Non-pigmented ciliary epithelial cell (primary cell): ENCODE measurements at places on chromosomes 4 and X.

DNA sequence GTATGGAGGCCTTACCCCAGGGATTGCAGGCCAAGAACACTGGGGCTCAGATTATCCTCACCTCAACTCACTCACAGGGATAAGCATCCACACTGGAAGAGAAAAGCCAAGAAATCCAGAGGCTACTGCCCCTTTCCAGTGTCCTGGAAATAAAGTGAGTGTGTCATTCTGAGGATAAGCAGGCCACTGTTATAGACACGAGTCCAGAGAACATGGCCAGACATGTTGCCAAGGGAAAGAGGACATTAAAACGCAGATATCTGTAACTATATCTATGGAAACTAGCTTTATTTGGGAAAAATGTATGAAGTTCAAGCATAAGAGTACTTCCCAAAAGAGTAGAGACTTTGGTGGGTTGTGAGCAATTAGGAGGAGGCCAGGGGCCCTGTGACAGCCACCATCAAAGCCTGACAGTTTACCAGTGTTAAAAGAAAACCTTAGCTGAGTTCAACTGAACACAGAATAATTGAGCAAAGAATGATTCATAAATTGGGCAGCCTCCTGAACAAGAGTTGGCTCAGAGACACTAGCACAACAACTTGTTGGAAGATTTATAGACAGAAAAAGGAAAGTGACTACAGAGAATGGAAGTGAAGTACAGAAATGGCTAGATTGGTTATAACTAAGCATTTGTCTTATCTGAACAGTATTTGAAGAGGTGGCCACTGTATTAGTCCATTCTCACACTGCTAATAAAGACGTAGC lies 1222.2 kb downstream of the STIM2 start:
- no peak for DNase-seq

- DNase-seq: no peak
These were observed 868.0 kb downstream of the RPA4 start for GRCh38 chrX:97751735-97752134.

DNA sequence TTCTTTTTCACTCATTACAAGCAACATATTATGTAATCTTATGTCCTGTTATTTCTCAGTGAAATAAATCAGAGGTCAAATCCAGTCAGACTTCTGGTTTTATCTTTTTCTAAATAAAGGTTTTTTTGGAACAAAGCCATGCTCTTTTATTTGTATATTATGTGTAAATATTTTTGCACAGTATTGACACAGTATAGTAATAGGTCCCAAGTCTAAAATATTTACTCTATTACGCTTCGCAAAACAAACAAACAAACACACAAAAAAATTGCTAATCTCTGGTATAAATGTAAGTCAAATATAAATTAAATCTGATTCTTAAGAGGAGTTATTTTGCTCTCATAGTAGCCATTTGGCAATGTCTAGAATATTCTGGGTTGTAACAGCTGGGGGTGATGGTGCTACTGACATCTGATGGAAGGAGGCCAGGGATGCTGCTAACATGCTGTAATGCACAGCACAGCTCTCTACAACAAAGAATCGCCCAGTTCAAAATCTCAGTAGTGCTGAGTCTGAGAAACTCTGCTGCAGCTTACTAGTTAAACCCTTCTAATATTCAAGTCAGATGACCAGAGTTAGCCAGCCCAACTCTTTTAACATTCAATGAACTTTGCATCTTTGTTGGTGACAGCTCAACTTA lies 602.1 kb downstream of the RAB28 start:
- no peak for DNase-seq

DNA sequence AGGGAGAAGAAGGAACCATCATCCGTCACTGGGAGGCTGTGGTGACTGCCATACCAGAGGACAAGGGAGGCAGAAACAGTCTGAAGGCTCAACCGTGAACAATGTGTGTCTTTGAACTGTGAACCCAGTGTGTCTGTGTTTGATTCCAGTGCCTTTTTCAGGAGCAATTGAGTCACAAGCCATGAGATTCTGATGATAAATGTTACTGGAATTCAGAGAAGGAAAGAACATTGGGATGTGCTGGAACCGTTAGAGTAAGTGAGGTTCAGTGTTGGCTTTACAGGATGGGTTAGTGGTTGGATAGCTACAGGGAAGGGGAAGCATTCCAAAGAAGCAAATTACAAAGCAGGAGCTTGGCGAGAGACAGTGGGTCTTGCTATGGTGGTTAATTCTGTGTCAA lies 464.4 kb downstream of the TRIML1 start:
- DNase-seq: no peak

DNA sequence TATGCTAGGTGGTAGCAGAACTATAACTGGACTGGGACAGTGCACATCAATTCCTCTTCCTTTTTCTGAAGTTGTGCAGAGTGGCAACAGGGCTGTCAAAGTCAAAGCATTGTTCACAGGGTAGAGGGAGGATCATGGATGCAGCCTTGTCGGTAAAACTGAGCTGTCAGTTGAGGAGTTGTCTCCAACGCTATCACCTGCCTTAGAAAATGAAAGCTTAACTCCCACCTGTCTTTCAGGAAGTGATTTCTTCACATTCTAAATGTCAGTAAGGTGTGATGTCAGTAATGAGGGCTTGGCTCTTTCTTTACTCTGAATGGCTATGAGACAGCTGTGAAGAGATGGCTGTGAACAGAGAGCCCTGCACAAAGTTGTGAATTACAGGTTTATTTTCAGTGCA lies 66.4 kb upstream of the BANK1 start:
- no peak for DNase-seq
